ENCODE measurements at places on chromosomes 11 and 22.

DNA sequence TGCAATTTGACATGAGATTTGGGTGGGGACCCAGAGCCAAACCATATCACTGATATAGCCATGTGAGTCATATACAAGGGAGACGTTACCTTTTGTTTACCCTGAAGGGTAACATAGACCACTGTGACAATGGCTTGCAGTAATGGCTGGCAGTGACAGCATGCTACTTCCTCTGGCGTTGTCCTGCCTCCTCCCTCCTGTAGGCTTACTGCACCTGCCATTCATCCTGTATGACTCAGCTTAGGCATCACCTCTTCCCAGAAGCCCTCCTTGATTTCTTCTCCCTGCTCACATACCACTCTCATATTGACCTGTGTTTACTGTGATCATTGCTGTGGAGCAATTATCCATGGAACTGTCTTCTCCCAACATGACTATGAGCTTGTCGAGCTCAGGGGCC is 12.0 kb upstream of the PVALB start:
- DNase-seq = no peak

DNA sequence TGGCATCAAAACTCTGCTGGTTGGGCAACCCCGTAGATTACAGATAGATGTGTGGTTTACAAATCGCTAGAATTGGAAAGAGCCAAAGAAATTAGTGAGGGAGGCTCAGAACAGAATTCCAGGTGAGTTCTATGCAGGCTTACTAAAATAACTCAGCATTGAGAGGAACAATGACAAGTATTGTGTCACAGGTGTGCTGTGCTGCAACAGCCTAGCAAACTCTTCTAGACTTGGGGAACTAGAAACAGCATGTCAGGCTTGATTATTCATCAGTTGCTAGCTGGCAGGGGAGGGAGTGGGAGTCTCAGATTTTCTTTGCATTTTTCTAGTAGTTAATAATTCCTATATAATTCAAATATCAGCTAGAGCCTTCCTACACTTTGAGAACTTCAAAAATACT is 26.3 kb upstream of the RASD2 start:
- DNase-seq = no peak

DNA sequence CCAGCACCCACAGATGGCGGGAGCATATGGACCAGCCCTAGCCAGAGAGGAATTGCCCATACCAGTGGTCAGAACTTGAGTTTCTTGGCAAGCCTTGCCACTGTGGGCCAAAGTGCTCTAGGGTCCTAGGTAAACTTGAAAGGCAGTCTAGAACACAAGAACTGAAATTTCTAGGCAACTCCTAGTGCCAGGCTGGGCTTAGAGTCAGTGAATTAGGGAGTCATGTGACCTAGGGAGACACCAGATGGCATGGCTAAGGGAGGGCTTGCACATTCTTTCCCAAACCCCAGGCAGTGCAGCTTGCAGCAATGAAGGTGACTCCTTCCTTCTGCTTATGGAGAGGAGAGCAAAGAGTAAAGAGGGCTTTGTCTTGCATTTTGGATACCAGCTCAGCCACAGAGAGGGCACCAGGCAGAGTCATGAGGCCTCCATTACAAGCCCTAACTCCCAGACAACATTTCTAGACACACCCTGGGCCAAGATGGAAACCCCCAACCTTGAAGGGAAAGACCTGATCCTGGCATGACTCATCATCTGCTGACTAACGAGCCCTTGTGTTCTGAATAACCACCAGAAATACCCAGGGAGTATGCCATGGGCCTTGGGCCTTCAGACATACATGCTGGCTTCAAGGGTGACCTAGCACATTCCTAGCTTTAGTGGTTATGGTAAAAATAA is 19.2 kb upstream of the OR56A3 start:
- DNase-seq = no peak

DNA sequence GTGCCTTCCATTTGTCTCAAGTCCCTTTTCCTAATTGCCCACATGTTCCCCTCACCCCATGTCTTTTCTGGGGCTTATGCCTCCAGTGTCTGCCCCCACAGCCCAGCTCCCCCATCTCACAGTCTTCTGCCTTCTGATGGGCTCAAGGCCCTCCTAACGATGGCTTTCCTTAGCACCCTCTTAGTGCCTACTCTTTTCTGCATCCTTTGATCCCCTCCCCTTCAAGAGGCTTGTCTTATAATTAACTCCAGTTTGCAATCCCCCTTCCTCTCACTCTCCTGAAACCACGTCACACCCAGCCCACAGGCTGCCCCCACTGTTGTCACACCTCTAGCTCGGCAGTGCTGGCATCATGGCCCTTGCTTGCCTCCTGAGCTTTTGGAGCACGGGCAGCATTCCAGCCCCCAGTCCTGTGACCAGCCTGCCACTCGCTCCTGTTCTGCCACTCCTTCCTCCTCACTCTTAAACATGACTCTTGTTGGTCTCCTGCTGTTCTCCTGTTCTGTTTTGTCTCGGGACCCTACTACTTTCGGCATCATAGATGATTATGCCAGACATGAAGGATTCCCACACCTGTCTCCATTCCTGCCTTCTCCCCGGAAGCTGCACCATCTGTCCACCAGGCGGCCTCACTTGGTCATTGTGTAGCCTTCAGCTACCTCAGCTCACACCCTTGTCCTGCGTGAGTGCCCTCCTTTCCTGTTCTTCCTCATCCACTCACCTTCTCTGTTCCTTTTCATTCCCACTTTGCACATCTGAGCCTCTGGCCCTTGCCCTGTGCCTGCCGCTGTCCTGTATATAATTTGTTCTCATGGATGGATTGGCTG is 26.1 kb downstream of the UBE2L3 start:
- DNase-seq = no peak

- DNase-seq = no peak
Observed at GRCh38 chr22:30969532-30970355, 679 bp downstream of the TUG1 start.

- no peak for DNase-seq
Observed at GRCh38 chr11:47980907-47981621, 705 bp downstream of the PTPRJ start.

DNA sequence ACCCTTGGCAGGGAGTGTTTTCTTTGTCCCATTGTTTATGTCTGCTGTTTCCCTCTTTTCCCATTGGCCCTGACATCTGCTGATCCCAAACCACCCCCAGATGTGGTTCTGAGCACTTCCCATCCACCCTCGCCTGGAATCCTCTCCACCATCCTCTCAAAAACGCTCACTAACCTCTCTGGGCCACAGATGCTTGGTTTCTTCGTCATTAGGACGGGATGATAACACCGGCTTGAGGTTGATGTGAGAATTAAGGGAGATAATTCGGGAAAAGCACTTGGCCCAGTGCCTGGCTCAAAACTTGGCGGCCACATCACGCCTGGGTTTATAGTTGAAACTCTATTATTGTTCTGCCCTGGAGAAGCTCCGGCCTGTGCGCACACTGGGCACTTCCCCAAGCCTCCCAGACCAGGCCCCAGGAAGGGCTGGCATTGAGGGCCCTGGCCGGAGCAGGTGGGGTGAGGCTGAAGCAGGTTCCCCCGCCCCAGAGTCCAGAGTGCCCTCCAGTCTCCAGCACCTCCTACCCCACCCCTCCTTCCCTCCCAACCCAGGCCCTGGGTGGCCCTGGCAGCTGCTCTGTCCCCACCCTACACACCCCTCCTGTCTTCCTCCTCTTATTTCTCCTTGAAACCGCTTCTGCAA is 63.7 kb downstream of the CYTH4 start:
- DNase-seq = no peak

DNA sequence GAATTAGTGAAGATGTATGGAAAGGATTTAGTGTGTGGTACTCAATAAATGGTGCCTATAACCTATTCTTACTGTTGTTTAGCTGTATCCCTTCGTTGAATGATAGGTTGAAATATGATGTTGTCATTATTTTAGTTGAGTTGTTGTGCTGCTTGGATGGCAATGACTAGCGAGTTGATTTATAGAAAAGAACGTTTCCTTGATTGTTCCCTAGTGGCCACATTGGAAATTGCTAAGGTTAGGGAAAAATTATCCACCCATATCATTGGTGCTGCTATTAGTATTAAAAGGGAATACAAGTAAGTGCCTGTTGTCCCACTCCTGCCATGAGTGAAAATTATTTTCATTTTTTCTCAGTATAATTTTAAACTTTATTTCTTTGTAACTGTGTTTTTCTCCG is 14.5 kb downstream of the EMSY start:
- DNase-seq = no peak

DNA sequence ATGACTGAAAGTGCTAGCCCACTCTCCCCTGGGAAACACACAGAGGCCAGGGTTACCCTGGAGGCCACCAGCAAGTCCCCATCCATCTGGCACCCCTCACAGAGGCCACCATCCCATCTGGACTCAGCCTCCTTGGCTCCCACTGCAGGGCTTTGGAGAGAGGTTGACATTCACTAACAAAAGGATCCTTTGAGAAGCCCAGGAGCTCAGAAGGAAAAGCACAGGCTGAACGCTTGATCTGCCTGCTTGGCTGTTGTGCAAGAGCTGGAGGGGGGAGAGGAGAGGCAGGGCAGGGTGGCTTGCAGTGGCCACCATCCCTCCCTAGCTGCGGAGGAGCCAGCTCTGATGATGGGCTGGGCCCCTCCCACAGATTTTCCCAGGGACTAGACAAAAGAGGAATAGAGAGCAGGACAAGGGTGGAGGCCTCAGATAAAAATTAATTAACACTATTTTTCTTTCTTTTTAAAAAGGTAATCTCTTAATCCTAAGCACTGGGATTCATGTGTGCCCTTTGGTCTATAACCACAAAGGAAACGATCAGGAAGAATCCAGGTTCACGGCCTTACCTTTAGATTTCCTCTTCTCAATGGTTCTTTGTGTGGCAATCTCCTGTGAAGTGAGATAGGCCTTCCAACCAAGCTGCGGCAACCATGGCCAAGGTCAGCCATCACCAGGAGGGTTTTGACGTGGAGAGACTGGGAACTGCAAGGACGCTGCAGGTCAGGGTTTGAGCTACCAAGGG is 154.7 kb downstream of the BARX2 start:
- DNase-seq = no peak

- no peak for DNase-seq
Observed at GRCh38 chr11:43988040-43988817, 45.8 kb downstream of the C11orf96 start.

GRCh38 chr11:102479733-102480132 is 27.2 kb upstream of the TMEM123 start:
- no peak for DNase-seq

GRCh38 chr22:38109371-38110001 is 998 bp downstream of the BAIAP2L2 start:
- DNase-seq = no peak

DNA sequence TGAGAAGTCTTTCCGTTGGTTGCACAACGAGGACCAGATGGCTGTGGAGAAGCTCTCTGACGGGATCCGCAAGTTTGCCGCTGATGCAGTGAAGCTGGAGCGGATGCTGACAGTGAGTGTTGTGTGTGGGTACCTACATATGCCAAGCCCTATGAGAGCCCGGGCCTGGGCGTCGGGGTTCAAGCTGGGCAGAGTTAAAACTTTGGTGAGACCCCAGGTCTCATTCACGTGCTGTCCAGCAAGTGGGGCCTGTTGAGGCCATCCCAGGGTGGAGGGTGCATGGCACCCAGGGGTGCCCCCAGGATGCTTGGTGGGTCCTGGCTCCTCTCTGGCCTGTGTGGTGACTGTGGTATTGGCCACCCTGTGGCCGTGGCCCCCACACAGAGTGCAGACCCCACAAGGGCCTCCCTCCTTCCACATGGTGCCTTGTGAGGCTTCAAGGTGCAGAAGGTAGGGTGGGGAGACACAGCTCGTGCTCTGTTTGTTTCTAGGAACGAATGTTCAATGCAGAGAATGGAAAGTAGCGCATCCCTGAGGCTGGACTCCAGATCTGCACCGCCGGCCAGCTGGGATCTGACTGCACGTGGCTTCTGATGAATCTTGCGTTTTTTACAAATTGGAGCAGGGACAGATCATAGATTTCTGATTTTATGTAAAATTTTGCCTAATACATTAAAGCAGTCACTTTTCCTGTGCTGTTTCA is 12.8 kb downstream of the GATD1 start:
- DNase-seq = no peak

GRCh38 chr22:48748113-48748859 is 1079.4 kb downstream of the BRD1 start:
- DNase-seq = no peak

DNA sequence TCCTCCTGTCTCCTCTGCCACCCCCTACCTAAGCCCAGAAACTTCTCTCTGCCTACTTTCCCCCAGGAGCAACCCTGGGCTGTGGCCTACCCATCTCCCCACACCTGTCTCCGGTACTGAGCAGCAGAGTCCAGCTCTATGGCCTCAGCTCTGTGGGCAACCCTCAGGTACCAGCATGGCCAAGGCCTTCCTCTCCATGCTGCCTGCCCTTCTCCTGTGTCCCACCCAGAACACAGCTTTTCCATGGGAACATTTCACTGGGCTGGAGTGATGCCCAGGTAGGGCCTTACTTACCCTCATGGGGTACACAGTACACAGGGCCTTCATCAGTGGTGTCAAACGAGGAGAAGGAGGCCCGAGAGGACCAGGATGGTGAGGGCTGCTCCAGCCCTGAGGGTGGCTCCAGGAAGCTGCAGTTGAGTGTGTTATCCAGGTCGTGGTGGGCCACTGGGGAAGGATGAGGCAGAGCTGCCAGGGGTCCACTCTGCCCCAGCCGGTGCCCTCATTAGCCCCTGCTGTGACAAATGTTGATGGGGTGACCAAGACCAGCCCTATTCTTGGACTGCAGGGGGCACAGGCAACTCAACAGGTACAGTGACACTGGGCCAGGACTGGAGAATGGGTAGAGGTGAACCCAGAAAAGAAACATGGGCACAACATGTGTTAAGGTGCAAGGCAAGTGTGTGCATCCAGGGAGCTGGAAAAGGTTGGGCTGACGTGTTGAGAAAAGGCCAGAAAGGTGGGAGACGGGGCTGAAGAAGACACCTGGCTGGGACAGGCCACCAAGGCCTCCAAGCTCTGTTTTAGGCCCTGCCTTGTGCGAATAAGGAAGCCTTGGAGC is 10.3 kb downstream of the SCARF2 start:
- no peak for DNase-seq

Measured in stimulated activated CD4-positive, alpha-beta T cell treated with anti-CD3 and anti-CD28 coated beads, Interleukin-15, amount 100 ng/mL, for 1 hour (primary cell).